H1 (cell line): ENCODE measurements at places on chromosomes 11 and 22. TPM values are rescaled to one million over a fixed set of nuclear protein-coding genes. Genes with fewer than 3 reads are reported as not detected.

The BIRC3 gene
- total RNA-seq, result 0.15 and 0.20 TPM in 2 replicates

The JHY gene
- 0.46 and 0.91 TPM in 2 replicates for total RNA-seq

The POLD4 gene
- 18.5 and 21.2 TPM in 2 replicates for total RNA-seq

The RIC3 gene
- 15.5 and 16.6 TPM in 2 replicates for total RNA-seq

The SYT7 gene
- total RNA-seq, result 10.5 and 10.6 TPM in 2 replicates

GRCh38 chr11:45922425-45923082 lies at the start of gene LARGE2:
LARGE2 (plus strand) TSS chr11:45922656; CDS start chr11:45922883, 227 bp downstream.
- peaks cover 21% of the 10 kb centered on the region for H3K36me3 ChIP-seq
- no peaks in the 10 kb centered on the region for H3K27me3 ChIP-seq
- DNase-seq, result no peak

GRCh38 chr22:19723983-19724827 lies 866 bp downstream of the GP1BB start:
- peak; percentile 79 for DNase-seq
- no peak overlapping the region for H3K27ac ChIP-seq
- H3K27me3 ChIP-seq, result peaks cover 80% of the 10 kb centered on the region
- H3K4me3 ChIP-seq, result peak overlapping the region; percentile 55
- no peaks in the 10 kb centered on the region for H3K36me3 ChIP-seq

DNA sequence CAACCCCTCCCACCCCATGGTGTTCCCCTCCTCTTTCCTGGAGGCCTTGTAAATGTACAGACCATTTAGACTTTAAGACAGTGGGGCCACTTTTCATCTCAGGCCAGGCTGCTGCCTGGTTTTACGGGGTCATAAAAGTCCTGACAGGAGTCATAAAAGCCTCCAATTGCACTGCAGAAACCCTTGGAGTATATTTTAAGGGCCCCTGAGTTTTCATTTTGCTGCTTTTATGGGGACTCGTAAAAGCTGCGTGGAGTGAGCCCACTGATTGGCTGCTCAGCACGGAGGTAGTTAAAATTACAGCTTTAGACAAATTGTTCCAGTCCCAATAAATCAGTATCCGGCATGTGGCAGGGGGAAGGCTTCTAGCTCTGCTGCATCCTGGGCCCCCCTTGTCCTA lies 627.6 kb downstream of the NTM start:
- DNase-seq, result no peak
- no peaks in the 10 kb centered on the region for H3K27me3 ChIP-seq
- H3K36me3 ChIP-seq, result no peaks in the 10 kb centered on the region

- H3K27me3 ChIP-seq, result no peaks in the 10 kb centered on the region
- H3K4me3 ChIP-seq, result no peak overlapping the region
- no peak for DNase-seq
- no peaks in the 10 kb centered on the region for H3K4me1 ChIP-seq
These were observed 187.3 kb upstream of the B3GAT1 start for GRCh38 chr11:134599299-134599771.

DNA sequence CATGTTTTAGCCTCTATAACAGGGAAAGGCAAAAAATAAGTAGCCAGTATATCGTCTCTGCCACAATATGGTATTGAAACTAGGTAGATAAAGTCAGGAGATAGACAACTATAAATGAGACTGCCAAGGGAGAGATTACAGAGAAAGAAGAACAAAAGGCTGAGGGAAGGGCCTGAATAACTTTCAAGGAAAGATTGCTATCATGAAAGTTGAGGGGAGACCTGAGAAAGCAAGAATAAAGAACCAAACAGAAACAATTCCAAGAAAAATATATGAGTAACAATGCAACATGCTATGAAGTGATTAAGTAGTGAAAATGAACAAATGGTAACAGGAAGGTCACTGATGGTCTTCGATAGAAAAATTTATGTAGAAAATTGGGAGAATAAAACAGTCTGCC lies 690.1 kb downstream of the METTL15 start:
- H3K4me3 ChIP-seq, result no peak overlapping the region
- no peaks in the 10 kb centered on the region for H3K27me3 ChIP-seq
- no peaks in the 10 kb centered on the region for H3K4me1 ChIP-seq
- no peak for DNase-seq
- no peaks in the 10 kb centered on the region for H3K36me3 ChIP-seq

DNA sequence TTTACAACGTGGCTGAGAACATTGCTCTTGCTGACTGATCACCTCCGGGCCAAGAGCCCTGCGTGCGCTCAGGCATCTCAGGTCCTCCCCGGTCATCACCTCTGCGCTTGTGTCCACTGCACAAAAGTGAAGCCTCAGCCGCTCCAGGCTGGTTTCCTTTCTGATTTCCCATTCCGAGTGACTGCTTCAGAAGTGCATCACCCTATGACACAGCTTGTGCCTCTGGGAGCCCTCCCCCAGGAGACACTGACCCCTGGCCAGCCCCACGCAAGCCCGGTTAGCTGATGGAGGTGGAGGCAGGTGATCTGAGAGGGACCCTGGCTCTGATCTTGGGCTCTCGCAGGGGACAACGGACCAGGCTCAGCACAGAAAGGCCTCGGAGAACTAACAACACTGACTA lies 38.3 kb upstream of the GNB1L start:
- H3K4me3 ChIP-seq, result no peak overlapping the region
- H3K36me3 ChIP-seq, result no peaks in the 10 kb centered on the region
- H3K27ac ChIP-seq, result no peak overlapping the region
- no peak for DNase-seq
- peaks cover 17% of the 10 kb centered on the region for H3K4me1 ChIP-seq

DNA sequence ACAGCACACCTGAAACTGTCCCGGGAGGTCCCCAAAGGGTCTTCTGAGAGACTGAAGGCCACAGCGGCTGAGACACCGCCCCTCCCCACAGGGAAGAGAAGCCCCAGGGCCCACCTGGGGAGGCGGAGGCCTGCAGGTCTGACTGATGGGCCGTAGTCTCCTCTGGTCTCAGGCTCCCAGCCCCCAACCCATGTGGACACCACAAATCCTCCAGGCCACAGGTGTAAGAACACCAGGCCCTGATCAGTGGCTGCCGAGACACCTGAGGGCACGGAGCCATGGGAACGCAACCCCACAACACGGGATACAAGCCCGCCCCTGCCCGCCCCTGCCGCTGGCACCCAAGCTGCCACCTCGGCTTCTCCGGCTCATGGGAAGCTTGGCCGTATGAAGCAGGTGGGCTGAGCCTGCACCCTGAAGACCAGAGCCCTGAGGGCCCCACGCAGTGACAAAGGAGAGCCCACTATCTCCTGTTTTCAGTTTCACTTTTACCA lies 46.3 kb downstream of the BRD1 start:
- H3K27me3 ChIP-seq, result no peaks in the 10 kb centered on the region
- peaks cover 30% of the 10 kb centered on the region for H3K36me3 ChIP-seq
- H3K4me3 ChIP-seq, result no peak overlapping the region
- H3K27ac ChIP-seq, result no peak overlapping the region
- H3K4me1 ChIP-seq, result no peaks in the 10 kb centered on the region; the same call in 1 of the 2 replicates

- no peaks in the 10 kb centered on the region for H3K36me3 ChIP-seq
- no peak overlapping the region for H3K4me3 ChIP-seq
- no peak for DNase-seq
- no peaks in the 10 kb centered on the region for H3K27me3 ChIP-seq
- peaks cover 4% of the 10 kb centered on the region; the same call in 1 of the 2 replicates for H3K4me1 ChIP-seq
- H3K27ac ChIP-seq, result no peak overlapping the region
These were observed 919.3 kb downstream of the NTM start for GRCh38 chr11:132289590-132290256.

GRCh38 chr11:12392672-12393071 lies 15.3 kb downstream of the PARVA start:
- H3K4me1 ChIP-seq, result no peaks in the 10 kb centered on the region
- no peak overlapping the region for H3K4me3 ChIP-seq
- H3K36me3 ChIP-seq, result no peaks in the 10 kb centered on the region
- DNase-seq, result no peak
- H3K27me3 ChIP-seq, result no peaks in the 10 kb centered on the region

DNA sequence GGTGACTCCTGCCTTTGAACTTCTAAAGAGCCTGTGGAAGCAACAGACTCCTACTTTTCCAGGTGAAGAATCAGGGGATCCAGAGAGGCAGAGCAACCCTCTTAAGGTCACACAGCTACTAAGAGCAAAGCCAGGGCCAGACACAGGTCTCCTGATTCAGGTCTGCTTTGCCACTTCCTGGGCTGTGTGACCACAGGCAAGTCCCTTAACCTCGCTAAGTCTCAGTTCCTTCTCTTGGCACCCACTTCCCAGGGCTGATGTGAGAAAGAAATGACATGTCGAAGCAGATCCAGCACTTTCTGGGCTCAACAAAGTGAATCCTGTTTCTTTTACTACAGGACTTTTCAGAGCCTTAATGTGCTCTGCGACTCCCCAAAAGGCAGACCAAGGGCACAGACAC lies 30.2 kb downstream of the UQCR10 start:
- no peak for DNase-seq
- peaks cover 33% of the 10 kb centered on the region for H3K36me3 ChIP-seq
- no peaks in the 10 kb centered on the region for H3K27me3 ChIP-seq
- no peak overlapping the region for H3K4me3 ChIP-seq
- no peak overlapping the region for H3K27ac ChIP-seq

DNA sequence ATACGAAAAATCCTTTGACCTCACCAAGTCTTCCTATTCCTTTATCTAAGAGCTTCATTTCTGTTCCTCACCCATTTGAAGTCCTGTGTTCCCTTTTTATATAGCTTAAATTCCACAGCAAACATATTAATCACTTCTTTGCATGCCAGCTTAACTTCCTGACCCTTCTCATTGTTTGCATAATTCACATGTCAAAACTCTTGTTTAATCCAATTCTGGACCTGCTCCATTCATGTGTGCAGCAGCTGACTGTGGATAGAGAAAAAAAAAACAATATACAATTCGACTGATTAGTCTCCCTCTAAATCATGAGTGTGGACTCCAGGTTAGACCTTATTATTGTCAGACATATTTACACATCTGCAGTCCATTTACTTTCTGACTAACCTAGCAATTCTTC lies 991.2 kb upstream of the TENM4 start:
- no peaks in the 10 kb centered on the region for H3K4me1 ChIP-seq
- DNase-seq, result no peak
- no peaks in the 10 kb centered on the region for H3K36me3 ChIP-seq
- no peak overlapping the region for H3K4me3 ChIP-seq
- H3K27me3 ChIP-seq, result no peaks in the 10 kb centered on the region
- H3K27ac ChIP-seq, result no peak overlapping the region

GRCh38 chr22:38518620-38519019 lies 12.5 kb upstream of the DDX17 start:
- H3K4me1 ChIP-seq, result no peaks in the 10 kb centered on the region
- no peak overlapping the region for H3K4me3 ChIP-seq
- no peak for DNase-seq
- no peaks in the 10 kb centered on the region for H3K27me3 ChIP-seq
- no peak overlapping the region for H3K27ac ChIP-seq

GRCh38 chr11:72012091-72012630 lies 13.5 kb downstream of the IL18BP start:
- no peak overlapping the region for H3K27ac ChIP-seq
- H3K27me3 ChIP-seq, result no peaks in the 10 kb centered on the region
- DNase-seq, result no peak
- H3K4me1 ChIP-seq, result no peaks in the 10 kb centered on the region
- H3K4me3 ChIP-seq, result no peak overlapping the region
- H3K36me3 ChIP-seq, result peaks cover 54% of the 10 kb centered on the region

GRCh38 chr11:66912911-66913310 lies 45.3 kb downstream of the PC start:
- H3K27me3 ChIP-seq, result no peaks in the 10 kb centered on the region
- no peak overlapping the region for H3K27ac ChIP-seq
- H3K4me1 ChIP-seq, result peaks cover 11% of the 10 kb centered on the region
- no peak for DNase-seq
- H3K4me3 ChIP-seq, result no peak overlapping the region
- no peaks in the 10 kb centered on the region for H3K36me3 ChIP-seq

- no peak overlapping the region for H3K27ac ChIP-seq
- H3K4me1 ChIP-seq, result peaks cover 3% of the 10 kb centered on the region
- H3K4me3 ChIP-seq, result peak overlapping the region; percentile 45; the same call in 1 of the 2 replicates
- no peaks in the 10 kb centered on the region for H3K36me3 ChIP-seq
- H3K27me3 ChIP-seq, result peaks cover 100% of the 10 kb centered on the region
These were observed 5.4 kb upstream of the PAX6 start for GRCh38 chr11:31816468-31817053.

DNA sequence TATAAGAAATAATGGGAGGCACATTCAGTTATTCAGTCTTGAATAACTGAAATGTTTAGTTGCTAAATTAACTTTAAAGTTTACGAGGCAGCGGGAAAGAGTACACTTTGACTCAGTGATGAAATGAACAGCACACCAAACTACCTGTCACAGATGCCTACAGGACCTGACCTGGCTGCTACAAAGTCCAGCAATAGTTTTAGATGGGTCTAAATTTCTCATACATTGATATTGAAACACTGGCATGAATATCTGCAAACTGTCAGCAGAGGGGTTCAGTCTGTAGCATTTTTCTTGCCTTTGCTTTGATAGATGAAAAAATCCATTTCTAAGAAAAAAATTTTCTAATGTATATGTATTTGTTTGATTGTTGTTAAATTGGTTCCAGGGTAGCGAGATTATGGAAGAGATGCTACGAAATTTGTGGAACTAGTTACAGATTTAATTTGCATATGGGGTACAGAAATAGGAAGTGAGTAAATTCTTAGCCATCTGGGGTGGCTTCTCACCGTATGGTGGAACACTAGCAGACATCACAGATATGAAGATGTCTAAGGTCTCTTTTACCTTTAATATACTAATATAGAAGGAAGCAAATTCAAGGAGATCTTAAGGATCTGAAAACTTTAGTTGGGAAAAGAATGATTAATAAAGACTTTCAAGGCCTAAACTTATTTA lies 20.8 kb upstream of the GAB2 start:
- DNase-seq, result no peak
- no peaks in the 10 kb centered on the region for H3K4me1 ChIP-seq
- no peaks in the 10 kb centered on the region for H3K36me3 ChIP-seq

- no peak overlapping the region for H3K4me3 ChIP-seq
- no peak for DNase-seq
- H3K27me3 ChIP-seq, result no peaks in the 10 kb centered on the region
These were observed 87.5 kb downstream of the DDX10 start for GRCh38 chr11:108752297-108752751.

DNA sequence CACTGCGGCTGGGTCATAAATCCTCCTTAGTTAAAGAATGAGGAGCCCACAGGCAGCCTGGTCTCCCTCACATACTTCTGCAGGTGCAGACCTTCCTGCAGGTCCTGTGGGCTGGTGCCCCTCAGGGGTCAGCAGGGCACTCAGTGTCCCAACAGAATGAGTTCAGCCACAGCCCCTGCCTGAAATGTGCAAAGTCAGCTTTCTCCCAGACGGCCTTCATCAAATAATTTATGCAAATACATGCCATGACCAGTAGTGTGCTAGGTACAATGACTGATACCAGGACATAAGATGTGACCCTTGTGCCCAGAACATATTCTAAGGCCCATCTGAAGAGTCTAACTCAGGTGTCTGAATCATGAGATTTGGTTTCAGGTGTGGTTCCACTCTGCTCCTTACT lies 703.4 kb downstream of the TBC1D22A start:
- H3K27me3 ChIP-seq, result no peaks in the 10 kb centered on the region
- H3K27ac ChIP-seq, result no peak overlapping the region
- H3K36me3 ChIP-seq, result no peaks in the 10 kb centered on the region
- no peaks in the 10 kb centered on the region for H3K4me1 ChIP-seq
